ENCODE measurements at places on chromosomes 7 and 10.

DNA sequence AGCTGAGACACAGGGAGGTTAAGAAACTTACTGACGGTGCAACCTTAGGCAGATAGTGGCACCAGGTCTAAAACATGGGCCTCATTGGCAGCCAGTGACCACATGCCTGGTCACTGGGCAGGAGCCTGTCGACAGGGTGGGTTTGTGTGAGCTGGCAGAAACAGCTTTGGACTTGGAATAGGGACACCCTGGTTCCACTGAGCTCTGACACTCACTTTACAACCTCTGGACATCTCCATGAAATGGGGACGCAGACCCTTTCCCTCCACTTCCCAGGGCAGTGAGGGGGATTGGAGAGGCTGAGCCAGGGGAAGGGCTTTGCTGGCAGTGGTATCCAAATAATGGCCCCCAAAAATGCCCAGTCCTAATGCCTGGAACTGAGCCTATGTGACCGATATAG lies 49.7 kb downstream of the OAT start:
- no peak for DNase-seq

- DNase-seq = no peak
These were observed 122.6 kb downstream of the HBP1 start for GRCh38 chr7:107291434-107291833.

GRCh38 chr7:2940466-2940865 lies 96.4 kb upstream of the GNA12 start:
- DNase-seq = no peak

- DNase-seq = no peak
These were observed 377 bp upstream of the POLR1F start for GRCh38 chr7:19709249-19709578.

- DNase-seq = no peak
These were observed 28.2 kb downstream of the PFKP start for GRCh38 chr10:3095373-3096139.

DNA sequence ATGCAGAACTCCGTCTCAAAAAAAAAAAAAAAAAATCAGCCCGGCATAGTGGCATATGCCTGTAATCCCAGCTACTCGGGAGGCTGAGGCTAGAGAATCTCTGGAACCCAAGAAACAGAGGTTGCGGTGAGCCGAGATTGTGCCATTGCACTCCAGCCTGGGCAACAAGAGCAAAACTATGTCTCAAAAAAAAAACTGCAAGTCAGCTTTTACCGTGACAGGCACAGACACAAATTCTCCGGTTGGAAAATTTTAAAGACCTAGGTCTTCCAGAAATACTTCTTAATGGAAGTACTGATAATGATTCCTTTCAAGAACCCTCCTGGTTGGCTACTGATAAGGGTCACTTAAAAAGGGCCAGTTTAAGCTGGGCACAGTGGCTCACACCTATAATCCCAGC lies 19.4 kb upstream of the ARPC1B start:
- no peak for DNase-seq

DNA sequence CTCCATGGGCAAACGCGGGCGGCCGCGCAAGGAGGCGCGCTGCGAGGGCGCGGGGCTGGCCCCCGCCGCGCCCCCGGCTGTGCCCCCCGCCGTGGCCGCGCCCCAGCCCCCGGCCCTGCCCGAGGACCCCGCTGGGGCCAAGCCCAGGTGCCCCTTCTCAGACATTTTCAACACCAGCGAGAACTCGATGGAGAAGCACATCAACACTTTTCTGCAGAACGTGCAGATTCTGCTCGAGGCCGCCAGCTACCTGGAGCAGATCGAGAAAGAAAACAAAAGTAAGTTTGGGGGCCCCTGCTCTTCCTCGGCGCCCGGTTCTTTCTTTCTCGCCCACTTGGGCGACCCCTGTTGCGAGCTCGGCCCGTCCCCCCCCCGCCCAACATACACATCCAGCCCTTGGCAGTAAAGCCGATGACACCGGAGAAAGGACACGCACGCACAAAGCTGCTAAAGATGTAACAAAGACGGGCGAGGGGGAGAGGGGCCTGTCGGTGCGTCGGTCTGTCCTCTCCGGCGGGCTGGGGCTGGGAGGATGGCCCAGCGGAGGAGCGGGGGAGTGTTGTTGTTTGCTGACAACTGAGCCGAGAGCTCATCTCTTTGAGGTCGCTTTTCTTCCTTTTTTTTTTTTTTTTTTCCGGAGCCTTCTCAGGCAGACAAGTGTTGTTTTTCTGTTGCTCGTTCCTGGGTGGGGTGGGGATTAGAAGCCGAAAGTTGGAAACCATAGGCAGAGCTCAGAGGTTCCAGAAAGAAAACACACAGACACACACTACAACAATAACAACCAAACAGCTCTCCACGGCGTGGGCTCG lies 604 bp downstream of the MXI1 start:
- no peak for DNase-seq

Measured in NCI-H446 (cell line).